ENCODE measurements at places on chromosomes 1 and 21.

- DNase-seq, result no peak
These were observed 87.5 kb downstream of the FGGY start for GRCh38 chr1:59384443-59384842.

DNA sequence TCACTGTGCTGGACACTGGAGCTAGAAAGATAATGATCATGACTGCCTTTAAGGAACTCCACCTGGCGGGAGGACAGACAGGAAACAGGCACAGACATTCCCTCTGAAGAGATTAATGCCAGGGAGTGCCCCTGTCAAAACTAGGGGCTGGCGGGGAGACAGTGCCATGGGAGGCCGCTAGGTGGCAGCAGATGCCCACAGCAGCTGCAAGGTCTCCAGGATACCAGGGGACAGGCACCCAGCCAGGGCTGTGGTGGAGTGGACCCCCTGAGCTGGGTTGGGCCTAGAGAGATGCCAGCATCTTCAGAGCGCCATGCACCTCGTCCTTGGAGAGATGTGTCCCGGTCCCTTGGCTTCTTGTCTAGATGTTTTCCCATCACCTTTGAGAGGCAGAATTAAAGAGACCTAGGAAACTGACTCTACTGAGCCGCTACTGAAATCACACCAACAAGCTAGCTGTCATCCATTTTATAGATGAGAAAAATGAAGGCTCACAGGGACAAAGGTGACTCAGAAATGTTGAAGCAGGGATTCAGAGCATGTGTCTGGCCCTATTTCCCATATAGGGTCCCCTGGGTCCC, 3.6 kb downstream of the REN start:
- DNase-seq, result peak; percentile 83

DNA sequence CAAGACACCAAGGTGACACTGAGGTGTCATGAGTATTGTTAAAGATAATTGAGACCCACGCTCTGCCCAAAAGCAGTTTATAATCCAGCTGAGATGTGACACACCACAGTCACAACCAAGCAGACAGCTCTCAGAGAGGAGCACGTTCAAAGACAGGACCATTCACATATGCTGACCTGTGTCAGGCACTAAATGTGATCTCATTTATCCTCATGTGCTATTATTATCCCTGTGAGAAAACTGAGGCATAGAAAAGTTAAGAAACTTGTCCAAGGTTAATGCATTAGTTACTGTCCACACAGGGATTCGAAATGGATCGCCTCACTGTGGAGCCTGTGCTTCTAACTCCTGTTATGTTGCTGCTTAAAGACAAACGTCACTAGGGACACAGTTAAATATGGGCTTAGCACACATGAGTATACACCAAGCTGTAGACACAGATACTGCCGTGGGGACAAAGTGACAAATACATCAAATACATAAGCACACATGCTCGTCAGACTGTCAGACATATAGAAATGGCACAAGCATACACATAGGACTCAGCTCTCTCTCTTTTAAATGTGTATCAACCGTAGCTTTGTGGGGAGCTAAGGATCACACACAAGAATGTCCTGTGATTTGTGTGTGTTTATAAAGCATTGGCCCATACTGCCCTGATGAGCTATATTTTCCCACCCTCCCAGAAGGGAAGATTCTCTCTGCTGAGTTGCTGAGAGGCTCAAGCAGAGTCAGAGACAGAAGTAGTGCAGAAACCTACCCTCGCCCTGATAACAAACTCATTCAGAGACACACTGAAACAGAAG, 3.5 kb upstream of the IGSF8 start:
- DNase-seq, result no peak

DNA sequence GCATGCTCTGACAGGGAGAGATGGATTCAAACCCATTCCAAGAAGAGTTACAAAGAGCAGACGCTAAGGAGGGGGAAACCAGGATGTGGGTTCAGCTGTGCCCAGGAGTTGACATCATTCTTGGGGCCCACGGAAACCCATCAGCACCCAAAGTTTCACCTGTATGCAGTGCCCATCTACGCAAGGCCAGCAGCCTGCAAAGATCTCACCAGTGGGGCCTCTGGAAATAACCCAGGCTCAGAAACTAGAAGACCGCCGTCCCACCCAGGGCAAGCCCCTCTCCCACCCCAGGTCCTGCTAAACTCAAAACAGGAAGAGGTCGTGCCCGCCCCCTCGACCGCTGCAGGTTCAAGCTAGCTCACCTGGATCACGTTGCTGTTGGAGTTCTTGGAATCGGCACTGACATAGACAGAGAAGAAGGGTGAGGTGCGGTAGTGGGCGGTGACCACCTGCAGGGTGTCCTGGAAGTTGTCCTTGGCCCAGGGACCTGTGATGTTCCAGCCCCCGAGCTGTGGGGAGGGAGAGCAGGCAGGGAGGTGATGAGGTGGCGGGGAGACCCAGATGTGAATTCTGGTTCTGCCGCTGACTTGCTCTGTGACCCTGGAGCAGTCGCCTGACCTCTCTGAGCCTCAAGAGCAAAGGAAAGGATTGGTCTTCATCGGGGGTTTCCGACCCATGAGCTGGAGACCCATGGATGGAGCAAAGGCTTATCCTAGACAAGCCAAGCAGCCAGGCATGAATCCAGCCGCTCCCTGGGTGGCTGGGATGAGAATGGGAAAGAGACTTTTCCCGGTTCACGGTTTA, 31.7 kb downstream of the ECE1 start:
- DNase-seq, result no peak

- no peak for DNase-seq
These were observed 181.0 kb downstream of the GIPC2 start for GRCh38 chr1:78226784-78227183.

DNA sequence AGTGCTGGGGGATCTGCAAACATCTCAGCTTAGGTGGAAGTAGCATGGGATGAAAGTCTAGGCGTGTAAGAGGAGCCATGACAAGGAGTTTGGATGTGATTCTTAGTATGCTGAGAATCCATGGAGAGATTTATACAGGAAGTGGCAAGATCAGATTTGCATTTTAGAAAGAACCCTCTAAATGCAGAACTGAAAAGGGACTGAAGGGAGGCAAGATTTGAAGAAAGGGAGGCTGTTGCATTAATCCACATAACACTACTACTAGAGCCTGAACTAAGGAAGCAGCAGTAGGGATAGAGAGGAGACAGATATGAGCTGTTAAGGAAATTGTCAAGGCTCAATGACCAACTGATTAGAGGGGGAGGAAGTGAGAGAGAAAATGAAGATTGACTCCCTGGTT, 9.8 kb downstream of the C1orf74 start:
- DNase-seq, result no peak

DNA sequence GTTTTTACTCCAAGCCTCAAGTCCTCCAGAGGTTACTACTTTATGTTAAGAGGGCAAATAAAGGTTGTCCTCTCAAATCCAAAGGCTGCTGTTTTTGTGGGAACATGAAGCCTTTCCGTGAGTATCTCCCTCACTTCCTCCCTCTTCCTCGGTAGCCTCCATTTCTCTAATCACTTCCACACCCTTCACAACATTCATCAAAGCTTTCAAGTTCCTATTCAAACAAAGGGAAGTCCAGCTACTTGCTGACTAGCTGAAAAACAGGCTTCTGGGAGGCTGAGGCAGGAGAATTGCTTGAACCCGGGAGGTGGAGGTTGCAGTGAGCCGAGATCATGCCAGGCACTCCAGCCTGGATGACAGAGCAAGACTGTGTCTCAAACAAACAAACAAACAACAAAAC, 6.6 kb upstream of the CD48 start:
- no peak for DNase-seq

DNA sequence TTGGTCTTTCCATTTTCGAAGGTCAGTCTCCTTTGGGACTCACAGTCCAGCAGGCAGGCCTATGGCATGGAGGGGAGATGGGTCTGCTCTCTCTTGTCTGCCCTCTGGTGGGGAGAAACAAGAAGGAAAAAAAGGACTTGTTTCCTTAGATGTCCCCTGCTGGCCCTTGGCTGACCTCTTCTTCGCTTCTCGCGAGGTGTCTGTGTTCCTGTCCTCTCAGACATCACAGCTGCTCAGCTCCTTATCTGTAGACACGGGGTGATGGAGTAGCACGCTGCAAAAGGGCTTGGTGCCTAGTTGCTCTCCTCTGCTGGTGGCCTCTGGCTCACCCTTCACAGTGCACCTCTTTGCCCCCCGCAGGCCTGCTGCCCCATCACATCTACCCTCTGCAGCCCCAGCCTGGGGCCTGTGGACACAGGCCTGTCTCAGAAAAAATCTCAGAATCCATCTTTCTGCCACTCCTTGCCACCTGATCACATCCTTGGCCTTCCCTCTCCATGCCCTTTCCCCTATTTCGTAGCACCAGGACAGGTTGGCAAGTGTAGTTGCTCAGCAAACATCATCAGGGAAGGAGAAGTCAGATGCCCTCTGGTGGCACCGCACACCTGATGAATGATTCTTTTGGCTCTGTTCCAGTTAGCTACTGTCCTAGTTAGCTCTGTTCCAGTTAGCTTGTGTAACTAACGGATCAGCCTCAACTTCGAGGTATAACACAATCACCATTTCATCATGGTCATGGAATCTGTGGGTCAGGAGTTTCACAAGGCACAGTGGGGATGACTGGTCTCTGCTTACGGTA, 18.7 kb upstream of the AK2 start:
- peak; percentile 94 for DNase-seq
